ENCODE measurements at places on chromosomes 4 and X.
A peak's percentile ranks its signal among the peaks of the same experiment; 100 is the strongest.

GRCh38 chrX:72245461-72246089 is 6.7 kb upstream of the ERCC6L start:
- peak; percentile 47 for DNase-seq

GRCh38 chrX:74492720-74493201 is 71.5 kb downstream of the SLC16A2 start:
- no peak for DNase-seq

DNA sequence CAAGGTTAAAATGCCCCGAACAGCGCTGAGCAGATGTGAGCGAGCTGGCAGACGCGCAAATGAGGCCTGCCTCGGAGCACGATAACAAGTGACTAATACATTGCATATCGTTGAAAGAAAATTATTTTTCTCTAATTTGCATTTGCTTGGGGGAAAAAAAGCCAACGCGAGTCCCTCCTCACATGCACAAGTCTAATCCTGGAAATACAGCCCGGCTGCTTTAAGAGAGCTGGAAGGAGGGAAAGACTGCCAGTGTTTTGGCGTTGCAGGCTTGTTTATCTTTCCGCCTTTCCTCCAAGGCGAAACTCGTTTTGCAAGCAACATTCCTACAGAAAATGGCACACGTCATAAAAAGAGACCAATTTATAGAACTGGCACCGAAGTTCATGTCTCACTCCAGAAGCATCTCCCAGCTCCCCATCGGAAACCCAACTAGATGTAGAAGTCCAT is 12.6 kb downstream of the BCOR start:
- DNase-seq = no peak

DNA sequence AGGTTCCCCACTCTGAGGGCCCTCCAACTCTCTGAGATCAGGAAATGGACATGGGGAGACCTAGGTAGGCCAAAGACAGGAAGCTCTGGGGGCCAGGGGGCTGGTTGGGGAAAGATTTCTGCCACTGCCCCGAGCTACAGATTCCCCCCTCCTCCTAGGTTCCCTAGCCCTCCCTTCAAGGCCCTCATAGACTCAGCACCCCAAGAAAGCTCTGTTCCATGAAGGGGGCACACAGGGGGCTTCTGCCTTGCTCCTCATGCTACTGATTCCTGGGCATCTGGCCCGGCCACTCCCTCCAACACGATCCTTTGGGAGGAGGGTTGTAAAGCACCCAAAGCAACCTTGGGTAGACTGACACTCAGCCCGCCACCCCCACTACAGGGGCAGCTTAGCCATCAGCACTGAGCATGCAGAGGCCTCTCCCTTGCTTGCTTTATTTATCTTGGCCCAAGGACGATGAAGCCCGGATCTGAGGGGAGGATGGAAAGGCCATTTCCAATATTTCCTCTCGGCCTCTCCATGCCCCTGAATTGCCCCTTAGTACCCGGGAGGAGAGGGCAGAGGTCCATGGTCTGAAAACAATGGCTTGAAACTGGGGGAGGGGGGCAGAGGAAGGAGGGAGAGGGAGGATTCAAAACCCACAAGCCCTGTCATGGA is 146.7 kb downstream of the PJA1 start:
- no peak for DNase-seq

DNA sequence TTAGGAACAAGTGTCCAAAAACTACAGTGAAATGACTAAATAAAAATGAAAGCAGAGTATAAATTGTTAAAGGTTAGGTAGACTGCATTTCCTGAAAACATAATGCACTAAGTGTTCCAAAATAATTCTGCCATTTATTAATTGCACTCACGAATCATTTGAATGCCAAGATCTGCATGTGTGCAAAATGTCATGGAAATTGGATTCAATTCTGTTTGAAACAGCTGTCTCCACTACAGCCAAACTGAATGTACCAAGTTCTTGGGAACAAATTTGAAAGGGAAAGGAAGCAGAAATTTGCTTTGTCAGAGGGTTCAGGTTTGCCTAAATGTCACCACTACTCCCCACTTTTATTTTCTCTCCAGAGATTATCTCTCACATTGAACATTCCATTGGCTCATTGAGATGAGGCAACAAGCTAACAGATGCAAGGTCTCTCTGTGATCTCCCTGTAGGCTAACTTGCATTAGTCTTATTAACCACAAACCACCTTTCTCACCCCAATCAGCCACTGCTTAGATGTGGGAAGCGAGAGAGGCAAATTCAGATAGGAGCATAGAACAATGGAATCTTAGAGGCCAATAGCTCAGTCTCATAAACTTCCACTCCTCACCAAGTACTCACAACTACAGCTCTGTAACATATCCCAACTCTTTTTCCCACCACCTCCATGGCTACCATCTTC is 226.6 kb downstream of the KDR start:
- DNase-seq = no peak
